Skin of body (tissue), 3 donors: ENCODE measurements at places on chromosomes 16 and 17. TPM values are rescaled to one million over a fixed set of nuclear protein-coding genes. Genes with fewer than 3 reads are reported as not detected.

Gene SULT1A2
- 0.39 TPM for total RNA-seq

DNA sequence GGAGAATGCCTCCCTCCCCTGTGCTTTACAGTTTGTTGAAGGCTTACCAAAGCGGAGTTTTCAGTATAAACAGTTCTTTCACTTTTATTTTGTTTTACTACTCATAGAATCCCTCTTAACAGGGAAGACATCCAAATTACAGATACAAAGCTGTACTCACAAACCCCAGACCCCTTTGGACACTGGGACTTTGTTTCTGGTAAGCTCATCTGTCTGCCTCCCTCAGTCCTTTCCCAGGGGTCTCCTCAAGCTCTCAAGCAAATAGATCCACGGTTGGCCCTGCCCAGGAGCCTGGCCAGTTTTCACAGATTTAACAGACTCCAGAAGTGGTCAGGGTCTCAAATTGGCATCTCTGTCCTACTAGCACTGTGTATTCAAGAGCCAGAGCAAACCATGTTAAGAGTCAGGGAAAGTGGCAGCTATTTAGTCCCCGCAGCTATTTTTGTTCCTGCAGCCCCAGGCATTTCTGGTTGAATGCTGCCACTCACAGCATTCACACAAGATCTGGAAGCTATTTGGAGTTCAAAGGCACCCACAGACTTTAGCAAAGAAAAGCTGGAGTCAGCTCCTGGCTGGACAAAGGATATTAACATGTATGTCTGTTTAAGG lies 54.2 kb downstream of the TMEM100 start:
- peak; percentile 69 for DNase-seq

Gene CCL11
- not detected for total RNA-seq

GRCh38 chr16:3879887-3880564 lies 487 bp downstream of the CREBBP start:
- DNase-seq = peak; percentile 38

Gene DUSP3
- 29.2 TPM for total RNA-seq

GRCh38 chr16:3467921-3468320 lies 24.4 kb downstream of the NAA60 start:
- no peak for DNase-seq

DNA sequence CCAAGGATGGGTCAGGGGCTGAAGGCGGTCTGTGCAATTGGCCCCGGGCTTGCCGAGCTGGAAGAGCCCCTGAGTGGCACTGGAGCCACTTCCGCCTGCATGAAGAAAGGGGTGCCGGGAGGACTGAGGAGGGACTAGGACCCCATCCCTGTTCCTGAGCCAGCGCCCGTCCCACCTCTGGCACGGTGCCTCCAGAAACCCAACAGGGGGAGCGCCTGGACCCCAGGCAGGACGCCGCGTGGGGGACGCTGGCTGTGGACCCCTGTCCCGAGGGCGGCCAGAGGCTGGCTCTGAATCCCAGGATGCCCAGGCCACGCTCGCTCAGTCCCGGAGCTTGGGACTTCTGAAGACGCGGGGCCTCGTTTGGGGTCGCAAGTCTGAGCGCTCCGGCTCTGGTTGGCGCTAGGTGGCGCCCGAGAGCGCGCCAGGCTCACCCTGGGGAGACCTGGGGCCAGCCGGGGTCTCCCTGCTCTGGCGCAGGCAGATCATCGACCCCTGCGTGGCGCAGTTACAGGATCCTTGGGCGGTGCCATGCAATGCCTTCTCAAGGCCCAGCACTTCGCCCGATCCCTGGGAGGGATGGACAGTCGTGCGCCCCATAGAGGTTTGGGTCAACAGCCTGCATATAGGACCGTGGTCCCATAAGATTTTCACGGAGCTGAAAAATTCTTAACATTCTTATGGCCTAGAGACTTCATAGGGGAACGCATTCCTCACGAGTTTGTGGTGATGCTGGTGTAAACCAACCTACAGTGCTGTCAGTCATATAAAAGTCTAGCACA lies 58.5 kb upstream of the CREBBP start:
- DNase-seq = peak; percentile 52

Gene PNMT
- total RNA-seq = not detected

GRCh38 chr17:45284176-45285140 lies 22.6 kb upstream of the SPATA32 start:
- DNase-seq = no peak

- peak; percentile 0 for DNase-seq
These were observed 136.0 kb upstream of the C17orf78 start for GRCh38 chr17:37239690-37240334.

Gene ST6GALNAC2
- 28.0 TPM for total RNA-seq

- no peak for DNase-seq
These were observed 11.9 kb upstream of the SLC38A10 start for GRCh38 chr17:81306898-81307510.

DNA sequence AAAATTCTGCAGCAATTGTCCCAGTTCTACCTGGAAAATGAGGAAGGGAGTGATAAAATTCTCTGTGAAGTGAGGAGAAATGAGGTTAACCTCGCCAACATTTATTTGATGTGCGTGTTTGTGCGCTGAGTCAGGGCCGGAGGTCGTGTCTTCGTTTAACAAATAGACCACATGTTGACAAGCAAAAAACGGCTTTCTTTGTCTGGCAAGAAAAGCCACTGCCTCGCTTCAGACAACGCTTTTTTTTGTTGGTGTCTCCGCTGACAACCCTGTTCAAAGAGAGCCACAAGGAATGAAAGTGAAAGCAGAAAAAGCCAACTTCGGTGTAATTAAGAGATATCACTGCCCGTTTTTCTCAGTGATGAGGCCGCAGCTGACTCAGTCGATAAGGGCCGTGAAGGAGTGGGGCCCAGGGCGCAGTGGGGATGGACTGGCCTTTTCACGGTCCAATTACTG lies 510.6 kb downstream of the CDH13 start:
- DNase-seq = no peak

GRCh38 chr17:69222707-69223258 lies 5.8 kb downstream of the ABCA10 start:
- no peak for DNase-seq

Gene TNFSF13
- total RNA-seq = 1.7 TPM

Gene TP53TG3C
- not detected for total RNA-seq

DNA sequence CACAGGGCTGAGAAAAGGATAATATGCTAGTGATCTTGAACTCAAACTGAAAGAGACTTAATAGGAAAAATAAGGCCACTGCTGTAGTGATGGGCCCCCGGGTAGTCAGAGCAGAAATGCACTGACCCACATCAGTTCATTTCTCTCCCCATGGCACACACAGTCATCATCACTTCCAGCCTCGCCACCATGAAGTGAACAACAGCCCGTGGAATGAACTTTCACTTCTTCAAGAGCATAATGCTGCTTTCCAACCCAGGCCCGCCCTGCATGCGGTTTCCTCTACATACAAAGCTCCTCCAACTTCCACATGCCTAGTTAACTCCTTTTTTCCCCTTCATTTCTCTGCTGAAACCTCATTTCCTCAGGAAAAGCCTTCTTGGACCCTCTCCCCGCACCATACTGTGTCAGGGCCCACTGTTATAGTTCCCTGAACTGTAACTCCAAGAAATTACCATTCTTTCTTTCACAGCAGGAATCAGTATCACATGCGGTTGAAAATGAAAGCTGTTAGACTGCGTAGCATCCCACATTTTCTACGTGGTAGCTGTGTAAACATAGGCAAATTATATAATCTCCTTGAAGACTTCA lies 65.8 kb upstream of the SMIM36 start:
- DNase-seq = peak; percentile 83

- DNase-seq = no peak
These were observed 16.4 kb downstream of the PIMREG start for GRCh38 chr17:6460531-6461161.

DNA sequence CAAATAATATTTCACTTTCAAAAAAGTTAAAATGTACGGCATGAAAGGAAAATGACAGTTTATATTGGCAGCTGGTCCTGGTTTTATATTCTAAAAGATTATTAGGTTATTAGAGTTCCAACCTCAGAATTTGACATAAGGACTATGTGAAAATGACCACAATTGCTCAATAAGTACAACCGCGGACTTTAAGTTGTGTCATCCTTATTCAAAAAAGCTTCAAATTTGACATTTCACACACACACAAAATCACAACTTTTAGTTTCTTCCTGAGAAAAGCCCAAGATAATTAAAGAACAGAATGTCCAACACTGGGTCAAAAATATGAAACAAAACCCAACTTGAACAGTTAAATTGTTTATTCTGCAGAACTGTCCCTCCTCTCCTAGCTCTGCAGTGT lies 133.2 kb upstream of the AXIN2 start:
- no peak for DNase-seq

DNA sequence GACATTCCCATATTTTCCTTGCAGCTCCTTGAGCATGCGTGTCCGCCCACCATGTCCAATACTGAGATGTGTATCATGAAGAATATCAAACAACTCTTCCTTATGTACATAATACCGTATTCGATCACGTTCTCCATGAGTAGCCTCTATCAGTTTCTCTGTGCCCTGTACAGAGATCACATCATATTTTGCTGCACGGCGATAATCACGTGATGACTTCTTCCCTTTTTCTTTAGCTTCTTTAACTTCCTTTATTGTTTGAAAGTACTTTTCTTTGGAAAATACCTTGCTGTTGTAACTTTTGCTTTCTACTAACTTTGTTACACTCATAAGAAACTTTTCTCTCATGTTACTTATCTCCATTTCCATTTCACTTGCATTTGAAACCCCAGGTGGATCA lies 6.6 kb downstream of the KRABD2 start:
- DNase-seq = no peak

GRCh38 chr17:82222816-82223215 lies 6.0 kb upstream of the SLC16A3 start:
- DNase-seq = no peak

Gene NPIPB6
- 1.9 TPM for total RNA-seq

- no peak for DNase-seq
These were observed 18.2 kb upstream of the ERN1 start for GRCh38 chr17:64148017-64148631.

- no peak for DNase-seq
These were observed 216.8 kb upstream of the EEF2KMT start for GRCh38 chr16:5314377-5314776.

- no peak for DNase-seq
These were observed 63.5 kb downstream of the PCTP start for GRCh38 chr17:55814377-55814776.

GRCh38 chr16:25297151-25297787 lies 39.6 kb upstream of the ZKSCAN2 start:
- no peak for DNase-seq

DNA sequence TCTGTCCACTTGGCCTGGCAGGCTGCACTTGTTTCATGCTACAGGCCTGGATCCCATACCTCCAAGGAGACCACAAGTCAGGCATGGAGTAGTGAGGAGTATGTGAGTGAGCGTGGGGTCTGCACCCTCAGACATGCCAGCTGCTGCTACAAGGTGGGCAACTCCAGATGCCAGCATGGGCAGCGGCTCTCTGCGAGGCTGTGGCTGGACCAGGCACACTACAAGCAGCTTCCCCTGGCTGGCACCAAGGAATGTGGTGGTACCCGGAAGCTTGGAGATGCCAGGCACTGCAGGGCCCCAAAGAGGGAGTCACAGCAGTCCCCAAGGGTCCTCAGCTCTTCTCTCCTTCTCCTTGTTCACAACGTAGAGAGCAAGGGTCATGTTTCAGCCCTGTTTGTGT lies 16.1 kb upstream of the DNAH9 start:
- DNase-seq = no peak

Gene LASP1
- 44.4 TPM for total RNA-seq

DNA sequence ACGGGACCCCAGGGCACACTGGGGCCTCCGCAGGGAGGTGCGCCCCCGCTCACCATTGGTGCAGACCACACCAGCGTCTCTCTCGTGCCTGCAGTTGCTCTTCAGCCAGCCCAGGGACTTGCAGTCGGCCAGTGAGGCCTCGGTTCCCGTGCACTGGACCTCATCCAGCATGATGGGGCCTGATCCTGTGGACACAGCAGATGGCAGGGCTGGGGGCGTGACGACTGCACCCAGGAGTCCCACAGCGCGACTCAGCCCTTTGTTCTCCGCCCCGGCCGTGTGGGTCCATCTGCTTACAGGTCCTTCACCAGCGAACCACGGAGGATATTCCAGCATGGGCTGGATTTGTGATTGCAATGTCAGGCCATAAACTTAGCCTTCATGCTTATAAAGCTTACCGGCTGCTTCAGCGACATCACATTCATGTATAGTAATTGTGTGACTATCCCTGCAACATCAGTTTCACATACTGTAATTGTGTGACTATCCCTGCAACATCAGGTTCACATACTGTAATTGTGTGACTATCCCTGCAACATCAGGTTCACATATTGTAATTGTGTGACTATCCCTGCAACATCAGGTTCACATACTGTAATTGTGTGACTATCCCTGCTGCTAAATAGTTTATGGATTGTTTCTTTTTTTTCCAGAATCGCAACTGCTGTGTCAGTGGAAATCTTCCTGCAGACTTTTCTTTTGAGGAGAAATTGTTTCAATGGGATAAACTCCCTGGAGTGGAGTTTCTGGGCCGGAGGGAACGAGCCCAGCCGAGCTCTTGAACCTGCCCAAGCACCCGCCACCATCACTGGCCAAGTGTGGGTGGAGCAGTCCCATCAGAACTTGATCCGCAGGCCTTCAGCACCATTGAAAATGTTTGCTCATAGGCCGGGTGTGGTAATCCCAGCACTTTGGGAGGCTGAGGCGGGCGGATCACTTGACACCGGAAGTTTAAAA lies 4.8 kb downstream of the LGALS3BP start:
- DNase-seq = peak; percentile 93

DNA sequence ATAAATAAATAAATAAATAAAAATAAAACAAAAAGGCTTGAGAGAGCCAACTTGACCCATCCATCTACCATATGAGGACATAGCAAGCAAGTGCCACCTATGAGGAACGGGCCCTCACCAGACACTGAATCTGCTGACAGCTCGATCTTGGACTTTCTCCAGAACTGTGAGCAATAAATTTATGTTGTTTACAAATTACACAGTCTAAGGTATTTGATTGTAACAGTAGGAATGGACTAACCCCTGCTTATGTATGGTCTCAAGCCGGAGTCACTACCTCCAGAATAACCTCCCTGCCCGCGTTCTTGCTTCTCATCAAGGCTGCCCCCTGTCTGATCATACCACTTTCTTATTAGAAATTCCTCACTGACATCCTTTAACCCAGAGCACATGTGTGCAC lies 9.9 kb downstream of the SLC5A11 start:
- no peak for DNase-seq

DNA sequence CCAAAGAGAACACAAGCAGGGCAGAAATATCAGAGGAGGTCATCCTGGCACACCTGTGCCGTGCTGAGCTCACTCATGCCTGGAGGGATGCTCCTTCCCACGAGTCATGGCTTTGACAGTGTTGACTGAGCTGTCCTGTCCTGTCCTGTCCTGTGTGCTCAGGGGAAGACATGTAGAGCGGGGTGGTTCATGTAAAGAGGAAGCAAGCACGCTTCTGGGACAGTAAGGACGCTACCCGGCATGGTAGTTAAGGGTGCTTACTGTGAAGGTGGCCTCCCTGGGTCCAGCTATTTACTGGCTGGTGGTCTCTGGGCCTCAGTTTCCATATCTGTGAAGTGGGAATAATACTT lies 398 bp downstream of the LGALS9 start:
- no peak for DNase-seq
